Parietal lobe (tissue), 2 donors: ENCODE measurements at places on chromosomes 12 and 14. TPM values are rescaled to one million over a fixed set of nuclear protein-coding genes. Genes with fewer than 3 reads are reported as not detected.

The TCTN1 gene
- total RNA-seq = 60.1 TPM

The PPM1H gene
- total RNA-seq = 9.7 TPM

The RNASE3 gene
- total RNA-seq = not detected

The REC8 gene
- total RNA-seq = 33.8 TPM

The ZNF891 gene
- 30.4 TPM for total RNA-seq

The HOXC13 gene
- not detected for total RNA-seq

The FGF6 gene
- total RNA-seq = not detected

The TCTN2 gene
- total RNA-seq = 33.5 TPM
